ENCODE measurements at places on chromosomes 7 and 10.

DNA sequence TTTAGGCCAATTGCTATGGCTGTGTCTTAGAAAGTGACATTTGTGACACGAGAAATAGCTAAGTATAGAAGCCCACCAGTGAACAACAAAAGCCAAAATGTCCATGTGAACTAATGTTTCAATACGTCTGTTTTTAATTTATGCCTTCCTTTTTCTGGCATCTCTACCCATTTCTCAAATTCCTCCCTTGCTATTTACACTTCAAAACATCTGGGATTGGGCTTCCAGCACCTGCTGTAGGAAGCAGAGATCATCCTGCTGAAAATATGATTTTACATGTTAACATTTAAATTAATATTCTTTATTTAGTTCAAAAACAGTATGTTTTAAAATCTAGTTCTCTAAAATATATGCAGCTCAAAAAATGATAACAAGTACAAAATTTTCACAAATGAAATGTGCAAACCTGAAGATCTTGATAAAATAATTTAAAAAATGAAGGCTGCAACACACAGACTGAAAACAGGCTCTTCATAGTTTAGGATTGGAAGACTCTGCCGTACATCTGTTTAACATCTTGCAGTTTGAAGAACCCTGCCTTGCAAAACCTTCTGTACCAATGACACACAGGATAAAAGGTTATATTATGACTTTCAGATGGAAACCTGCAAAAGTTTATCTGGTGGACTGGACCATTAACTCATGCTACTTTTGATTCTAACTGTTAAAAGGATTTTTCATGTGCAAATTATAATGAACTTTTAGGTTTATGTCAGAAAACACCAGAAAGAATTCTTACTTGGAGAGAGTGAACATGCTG is 408.4 kb downstream of the SUGCT start:
- no peak for DNase-seq

- no peak for DNase-seq
Measured at GRCh38 chr10:55048830-55049498, 247.9 kb upstream of the PCDH15 start.

GRCh38 chr7:104012835-104013234 is 23.4 kb upstream of the RELN start:
- DNase-seq: no peak

- DNase-seq: no peak
Measured at GRCh38 chr10:60605476-60605875, 172.8 kb upstream of the CDK1 start.

DNA sequence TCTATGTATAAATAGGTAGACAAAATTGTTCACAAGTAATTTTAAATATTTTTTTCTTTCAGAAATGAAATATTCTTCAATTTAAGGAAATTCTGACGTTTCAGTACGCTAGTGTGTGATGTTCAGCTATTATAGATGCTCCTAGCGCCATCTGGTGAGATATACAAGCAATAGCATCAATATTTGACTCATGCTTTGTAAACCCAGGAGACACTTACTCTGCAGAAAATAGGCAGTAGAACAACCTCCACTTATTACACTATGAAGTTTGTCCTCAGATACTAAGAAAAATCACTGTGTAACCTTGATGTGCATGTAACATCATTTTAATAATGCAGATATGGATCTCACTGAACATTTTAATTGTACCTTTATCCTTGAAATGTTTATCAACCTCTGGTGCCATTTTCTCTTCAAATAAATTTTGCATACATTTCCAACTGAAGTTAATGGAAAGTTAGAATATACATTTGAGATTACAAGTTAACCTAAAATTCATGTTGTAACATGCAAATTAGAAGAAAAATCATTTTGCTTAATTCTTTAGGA is 151.5 kb upstream of the FAM3C start:
- no peak for DNase-seq
